Lung (tissue), 17 donors: ENCODE measurements at places on chromosomes 1 and 21. TPM values are rescaled to one million over a fixed set of nuclear protein-coding genes. Genes with fewer than 3 reads are reported as not detected.
A peak's percentile ranks its signal among the peaks of the same experiment; 100 is the strongest.

TRIM58 gene
- 2.2 TPM for total RNA-seq

KRTAP13-2 gene
- not detected for total RNA-seq

CTBS gene
- total RNA-seq: 21.1 TPM

ATAD3C gene
- 0.60 TPM for total RNA-seq

EVA1B gene
- total RNA-seq: 33.5 TPM

PADI2 gene
- total RNA-seq: 4.6 TPM

DMRTA2 gene
- not detected for total RNA-seq

DNA sequence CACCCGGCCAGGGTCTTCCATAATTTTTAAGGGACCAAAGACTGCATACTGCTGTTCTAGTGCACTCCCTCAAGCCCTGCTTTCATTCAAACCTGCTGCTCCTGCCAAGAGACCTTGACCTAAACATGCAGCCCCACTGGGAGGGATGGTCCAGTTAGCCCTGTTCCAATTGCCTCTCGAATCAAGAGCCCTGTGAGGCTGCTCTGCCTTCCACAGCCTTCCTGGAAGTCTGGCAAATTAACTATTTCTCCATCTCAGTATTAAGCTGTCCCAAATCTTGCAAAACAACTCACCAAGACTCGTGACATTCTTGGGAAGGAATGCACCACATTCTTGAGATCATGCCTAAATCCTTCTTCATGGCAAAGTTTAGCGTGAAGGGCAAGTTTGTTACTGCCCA lies 231.3 kb downstream of the C1orf94 start:
- no peaks in the 10 kb centered on the region for H3K36me3 ChIP-seq
- no peak overlapping the region for H3K4me3 ChIP-seq
- peak; percentile 0 for DNase-seq

GRCh38 chr21:41686664-41687063 lies 80.2 kb downstream of the RIPK4 start:
- H3K4me1 ChIP-seq: peaks cover 1% of the 10 kb centered on the region
- no peaks in the 10 kb centered on the region for H3K36me3 ChIP-seq
- no peak overlapping the region for H3K27ac ChIP-seq
- no peak for DNase-seq
- H3K27me3 ChIP-seq: no peaks in the 10 kb centered on the region
- H3K4me3 ChIP-seq: no peak overlapping the region

DNA sequence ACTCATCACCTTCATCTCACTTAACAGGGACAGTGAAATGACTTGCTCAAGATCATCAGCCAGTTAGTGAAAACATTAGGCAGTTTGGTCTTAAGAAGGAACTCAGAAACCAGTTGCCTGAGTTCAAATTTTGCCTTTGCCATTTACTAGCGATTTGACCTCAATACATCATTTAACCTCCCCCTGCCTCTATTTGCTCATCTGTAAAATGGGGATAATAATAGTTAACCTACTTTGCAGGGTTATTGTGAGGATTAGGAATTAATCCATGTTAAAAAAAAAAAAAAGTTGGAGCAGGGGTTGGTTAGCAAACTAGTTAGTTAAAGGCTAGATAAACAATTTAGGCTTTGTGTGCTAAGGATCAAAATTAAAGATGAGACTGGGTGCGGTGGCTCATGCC lies 10.6 kb upstream of the TACSTD2 start:
- H3K4me1 ChIP-seq: peaks cover 28% of the 10 kb centered on the region
- no peak for DNase-seq
- no peaks in the 10 kb centered on the region for H3K36me3 ChIP-seq
- no peaks in the 10 kb centered on the region for H3K27me3 ChIP-seq
- H3K27ac ChIP-seq: no peak overlapping the region
- no peak overlapping the region for H3K4me3 ChIP-seq

DNA sequence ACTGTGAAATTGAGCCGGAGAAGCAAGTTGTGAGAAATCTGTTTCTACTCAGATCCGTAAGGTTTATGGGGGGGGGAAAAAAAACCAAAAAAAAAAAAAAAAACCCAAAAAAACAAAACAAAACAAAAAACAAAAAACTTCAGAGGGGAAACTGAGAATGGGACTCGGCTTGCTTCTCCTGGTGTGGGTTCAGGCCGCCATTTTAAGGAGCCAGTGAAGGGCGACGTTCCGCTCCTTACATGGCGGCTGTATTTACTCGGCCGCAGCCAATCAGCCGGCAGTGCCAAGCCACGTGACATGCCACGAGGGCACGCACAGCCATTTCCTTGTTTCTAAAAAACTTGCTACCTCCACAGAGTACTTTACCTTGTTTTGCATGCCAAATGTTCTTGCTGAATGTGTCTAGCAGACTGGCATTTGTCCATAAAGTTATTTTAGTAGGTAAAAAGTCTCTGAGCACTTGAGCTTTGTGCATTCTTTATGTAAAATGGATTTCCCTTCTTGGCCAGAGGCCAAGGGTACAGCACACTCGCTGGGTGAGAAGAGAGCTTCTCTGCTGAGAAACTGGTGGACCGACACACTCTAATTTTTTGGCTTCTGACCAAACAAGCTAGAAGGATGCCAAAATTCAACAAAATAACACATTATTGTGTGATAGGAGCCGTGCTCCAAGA lies 101.8 kb downstream of the NFIA start:
- H3K27ac ChIP-seq: peak overlapping the region; percentile 85
- H3K4me3 ChIP-seq: no peak overlapping the region
- peaks cover 29% of the 10 kb centered on the region for H3K4me1 ChIP-seq
- H3K27me3 ChIP-seq: no peaks in the 10 kb centered on the region
- DNase-seq: peak; percentile 99
- no peaks in the 10 kb centered on the region for H3K36me3 ChIP-seq

GRCh38 chr1:203271018-203271743 lies 34.1 kb upstream of the BTG2 start:
- no peaks in the 10 kb centered on the region for H3K36me3 ChIP-seq
- H3K27me3 ChIP-seq: no peaks in the 10 kb centered on the region
- peaks cover 8% of the 10 kb centered on the region for H3K4me1 ChIP-seq

GRCh38 chr1:38746941-38747600 lies 112.5 kb downstream of the RRAGC start:
- H3K27me3 ChIP-seq: no peaks in the 10 kb centered on the region
- H3K27ac ChIP-seq: no peak overlapping the region
- H3K4me3 ChIP-seq: no peak overlapping the region
- H3K36me3 ChIP-seq: no peaks in the 10 kb centered on the region
- DNase-seq: peak; percentile 14
- H3K4me1 ChIP-seq: peaks cover 6% of the 10 kb centered on the region

DNA sequence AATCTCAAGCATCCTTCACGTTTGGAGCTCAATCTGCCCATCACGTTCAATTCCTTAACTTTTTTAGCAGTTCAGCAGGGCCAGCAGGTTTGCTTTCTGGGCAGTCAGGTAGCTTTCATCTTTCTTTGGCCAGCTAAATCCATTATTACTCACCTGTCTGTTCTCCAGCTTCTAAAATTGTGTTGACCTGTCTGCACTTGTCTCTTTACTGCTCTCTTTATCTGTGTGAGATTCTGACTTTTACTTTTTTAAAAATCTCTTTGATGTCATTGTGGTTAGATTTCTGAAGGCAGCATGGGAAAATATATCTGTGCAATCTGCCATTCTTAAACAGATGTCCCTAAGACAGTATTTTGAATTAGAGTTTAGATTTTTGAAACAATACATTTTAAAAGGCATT lies 24.9 kb upstream of the CYYR1 start:
- H3K4me3 ChIP-seq: no peak overlapping the region
- no peak overlapping the region for H3K27ac ChIP-seq
- no peaks in the 10 kb centered on the region for H3K27me3 ChIP-seq
- H3K4me1 ChIP-seq: no peaks in the 10 kb centered on the region
- DNase-seq: no peak

DNA sequence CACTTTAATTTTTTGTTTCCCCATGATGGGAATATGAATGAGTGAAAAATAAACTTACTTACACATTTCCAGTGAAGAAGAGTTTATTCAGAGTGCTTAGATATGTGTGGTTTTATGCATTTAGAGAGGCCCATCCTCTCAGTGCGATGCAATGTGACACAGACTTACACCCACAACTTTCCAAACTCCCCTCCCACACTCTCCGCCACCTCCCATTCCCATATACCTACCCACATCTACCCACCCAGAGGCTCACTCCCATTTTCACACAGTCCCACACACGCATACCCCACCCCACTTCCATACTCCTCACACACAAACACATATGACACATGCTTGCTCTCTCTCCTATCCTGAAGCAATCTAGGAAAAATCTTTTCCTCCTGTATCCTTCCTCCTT lies 21.9 kb upstream of the KANK4 start:
- H3K27ac ChIP-seq: no peak overlapping the region
- peaks cover under 1% of the 10 kb centered on the region for H3K4me1 ChIP-seq
- H3K4me3 ChIP-seq: no peak overlapping the region
- no peaks in the 10 kb centered on the region for H3K27me3 ChIP-seq
- no peak for DNase-seq
- H3K36me3 ChIP-seq: no peaks in the 10 kb centered on the region

GRCh38 chr1:198903203-198903602 lies 264.4 kb downstream of the PTPRC start:
- H3K27ac ChIP-seq: no peak overlapping the region
- H3K36me3 ChIP-seq: peaks cover 6% of the 10 kb centered on the region
- H3K4me1 ChIP-seq: peaks cover 6% of the 10 kb centered on the region
- no peak overlapping the region for H3K4me3 ChIP-seq
- no peaks in the 10 kb centered on the region for H3K27me3 ChIP-seq

DNA sequence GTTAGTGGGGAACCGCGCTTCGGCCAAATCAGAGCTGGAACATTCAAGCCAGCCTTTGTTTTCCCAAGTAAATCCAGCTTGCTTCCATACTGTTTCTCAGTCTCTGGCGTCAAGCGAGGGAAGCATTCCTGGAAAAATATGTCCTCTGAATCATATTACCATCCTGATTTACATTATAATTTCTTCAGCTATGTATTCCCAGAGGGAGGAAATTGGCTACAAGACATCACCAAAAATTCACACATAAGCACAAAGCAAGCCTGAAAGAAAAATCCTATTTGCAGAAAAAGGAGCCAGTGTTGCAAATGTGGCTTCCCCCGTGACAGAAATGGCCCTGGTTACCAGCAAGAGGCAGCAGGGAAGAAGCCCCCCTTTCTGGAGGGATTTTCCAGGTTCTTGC lies 233.3 kb downstream of the KCNJ6 start:
- no peak overlapping the region for H3K27ac ChIP-seq
- H3K4me1 ChIP-seq: peaks cover 6% of the 10 kb centered on the region
- no peaks in the 10 kb centered on the region for H3K27me3 ChIP-seq
- DNase-seq: no peak
- no peaks in the 10 kb centered on the region for H3K36me3 ChIP-seq

DNA sequence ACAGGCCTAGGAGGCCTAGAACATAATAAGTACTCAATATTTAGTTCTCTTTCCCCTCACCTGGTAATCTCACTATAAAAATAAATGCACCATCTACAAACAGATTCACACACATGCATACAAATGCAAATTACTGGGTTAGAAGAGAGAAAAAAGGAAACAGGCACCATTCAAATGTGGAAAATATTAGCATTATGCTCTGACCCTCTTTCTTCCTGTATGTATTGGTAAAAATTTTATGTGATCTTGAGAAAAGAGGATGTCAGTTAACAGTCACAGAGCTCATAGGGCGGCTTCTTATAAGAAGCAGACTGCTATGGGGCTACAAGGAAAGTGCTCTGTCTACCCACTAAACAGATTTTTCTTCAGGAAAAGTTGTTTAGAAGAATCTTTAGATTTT lies 565.4 kb downstream of the LMO4 start:
- no peaks in the 10 kb centered on the region for H3K36me3 ChIP-seq
- no peak overlapping the region for H3K4me3 ChIP-seq
- no peaks in the 10 kb centered on the region for H3K4me1 ChIP-seq
- no peaks in the 10 kb centered on the region for H3K27me3 ChIP-seq
- H3K27ac ChIP-seq: no peak overlapping the region

GRCh38 chr1:201028461-201028889 lies 5.0 kb upstream of the KIF21B start:
- H3K4me3 ChIP-seq: no peak overlapping the region
- H3K36me3 ChIP-seq: no peaks in the 10 kb centered on the region
- H3K27ac ChIP-seq: peak overlapping the region; percentile 41
- DNase-seq: peak; percentile 95

DNA sequence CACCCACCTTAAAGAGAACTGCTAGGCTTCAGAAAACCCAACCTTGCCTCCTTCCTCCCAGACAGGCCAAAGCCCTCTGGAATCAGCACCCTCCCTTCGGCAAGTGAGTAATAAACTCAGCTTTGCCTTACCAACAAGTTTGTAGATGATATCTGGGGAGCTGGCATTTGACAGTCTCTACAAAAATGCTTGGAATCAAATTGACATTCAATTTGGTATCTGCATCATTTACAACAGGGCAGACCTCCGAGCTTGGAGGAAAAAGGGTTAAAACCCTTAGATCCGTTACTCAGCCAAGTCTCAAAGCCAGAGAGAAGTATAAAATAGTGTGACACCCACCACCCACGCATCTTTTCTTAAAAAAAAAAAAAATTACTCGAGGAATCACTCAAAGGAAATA lies 149.3 kb upstream of the EDN2 start:
- DNase-seq: no peak
- H3K36me3 ChIP-seq: no peaks in the 10 kb centered on the region
- no peak overlapping the region for H3K4me3 ChIP-seq
- H3K27me3 ChIP-seq: no peaks in the 10 kb centered on the region

DNA sequence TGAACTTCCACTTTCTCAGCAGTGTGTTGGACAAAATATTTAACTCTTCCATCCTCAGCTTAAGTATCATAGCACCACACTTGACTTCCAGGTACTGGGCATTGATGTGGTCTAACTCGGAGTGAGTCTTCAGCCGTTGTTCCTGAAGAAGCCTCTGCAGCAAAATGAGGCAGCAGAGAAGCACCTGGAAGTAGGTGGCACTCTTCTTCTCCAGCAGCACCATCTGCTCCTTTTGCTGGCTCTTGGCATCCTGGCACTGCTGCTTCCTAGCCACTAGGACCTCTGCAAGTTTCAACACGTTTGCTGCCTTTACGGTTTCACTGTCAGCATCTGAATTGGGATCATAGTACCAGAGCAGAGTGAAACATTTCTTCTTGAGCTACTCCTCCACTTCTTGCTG lies 162.5 kb upstream of the GORAB start:
- no peak for DNase-seq
- no peaks in the 10 kb centered on the region for H3K36me3 ChIP-seq
- no peak overlapping the region for H3K27ac ChIP-seq
- no peaks in the 10 kb centered on the region for H3K27me3 ChIP-seq
- no peaks in the 10 kb centered on the region for H3K4me1 ChIP-seq

DNA sequence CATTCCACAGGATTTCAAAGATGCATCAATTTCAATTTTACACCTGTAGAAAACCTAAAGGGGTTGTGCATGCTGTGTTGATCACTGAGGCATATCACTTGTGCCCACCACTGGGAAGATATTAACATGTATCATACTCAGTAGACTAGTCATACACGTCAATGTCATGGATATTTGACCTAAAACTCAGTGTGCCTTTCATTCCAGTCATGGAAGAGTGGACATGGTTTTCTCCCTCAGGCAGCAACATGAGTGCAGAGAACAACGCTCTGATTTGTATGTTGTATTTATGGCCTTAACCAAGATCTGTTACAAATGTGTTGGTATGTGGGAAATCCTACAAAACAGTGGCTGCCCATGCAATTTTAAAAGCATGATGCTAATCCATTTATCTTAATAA lies 6.1 kb upstream of the C1orf53 start:
- no peaks in the 10 kb centered on the region for H3K36me3 ChIP-seq
- no peak overlapping the region for H3K27ac ChIP-seq
- no peaks in the 10 kb centered on the region for H3K27me3 ChIP-seq
- no peaks in the 10 kb centered on the region for H3K4me1 ChIP-seq
- DNase-seq: no peak
